ENCODE measurements at places on chromosomes 3 and 15. TPM values are rescaled to one million over a fixed set of nuclear protein-coding genes. Genes with fewer than 3 reads are reported as not detected.

DNA sequence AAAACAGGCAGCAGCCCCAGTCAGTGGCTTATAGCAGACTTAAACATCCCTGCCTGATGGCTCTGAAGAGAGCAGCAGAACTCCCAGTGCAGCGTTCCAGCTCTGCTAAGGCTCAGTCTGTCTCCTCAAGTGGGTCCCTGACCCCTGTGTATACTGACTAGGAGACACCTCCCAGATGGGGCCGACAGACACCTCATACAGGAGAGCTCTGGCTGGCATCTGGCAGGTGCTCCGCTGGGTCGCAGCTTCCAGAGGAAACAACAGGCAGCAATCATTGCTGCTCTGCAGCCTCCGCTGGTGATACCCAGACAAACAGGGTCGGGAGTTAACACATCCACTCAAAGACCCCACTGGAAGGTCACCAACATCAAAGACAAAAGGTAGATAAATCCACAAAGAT lies 93.5 kb downstream of the RFX7 start:
- no peak for DNase-seq

- no peak for DNase-seq
Measured at GRCh38 chr3:38017445-38018295, 11.8 kb downstream of the PLCD1 start.

DNA sequence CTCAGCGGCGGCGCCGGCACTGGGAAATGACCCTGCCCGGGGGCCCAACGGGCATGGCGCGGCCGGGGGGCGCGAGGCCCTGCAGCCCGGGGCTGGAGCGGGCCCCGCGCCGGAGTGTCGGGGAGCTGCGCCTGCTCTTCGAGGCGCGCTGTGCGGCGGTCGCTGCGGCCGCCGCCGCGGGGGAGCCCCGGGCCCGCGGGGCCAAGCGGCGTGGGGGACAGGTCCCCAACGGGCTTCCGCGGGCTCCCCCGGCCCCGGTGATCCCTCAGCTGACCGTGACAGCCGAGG lies 172 bp downstream of the ITPKA start:
- no peak for DNase-seq

FGF12 gene
- 176 TPM for total RNA-seq

DNA sequence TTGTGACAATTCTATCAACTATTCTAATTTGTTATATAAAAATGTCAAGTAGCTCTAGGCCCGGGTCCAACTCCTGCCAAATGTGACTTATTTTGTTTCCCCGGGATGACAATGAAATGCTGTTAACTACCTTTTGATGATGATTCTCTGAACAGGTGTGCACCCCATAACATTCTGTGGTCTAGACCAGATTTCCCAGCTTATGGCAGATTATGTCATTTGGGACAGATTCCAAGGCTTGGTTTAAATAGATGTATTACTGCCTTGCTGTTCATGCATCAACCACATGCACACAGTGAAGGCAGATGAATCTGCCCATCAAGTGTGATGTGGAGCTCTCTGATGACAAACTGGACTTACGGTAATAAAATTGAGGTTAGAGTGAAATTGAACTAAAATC lies 150.5 kb downstream of the MECOM start:
- DNase-seq: no peak

RBP2 gene
- total RNA-seq: not detected

NOX5 gene
- 0.17 TPM for total RNA-seq

GOLGA8H gene
- total RNA-seq: 0.66 TPM

DNA sequence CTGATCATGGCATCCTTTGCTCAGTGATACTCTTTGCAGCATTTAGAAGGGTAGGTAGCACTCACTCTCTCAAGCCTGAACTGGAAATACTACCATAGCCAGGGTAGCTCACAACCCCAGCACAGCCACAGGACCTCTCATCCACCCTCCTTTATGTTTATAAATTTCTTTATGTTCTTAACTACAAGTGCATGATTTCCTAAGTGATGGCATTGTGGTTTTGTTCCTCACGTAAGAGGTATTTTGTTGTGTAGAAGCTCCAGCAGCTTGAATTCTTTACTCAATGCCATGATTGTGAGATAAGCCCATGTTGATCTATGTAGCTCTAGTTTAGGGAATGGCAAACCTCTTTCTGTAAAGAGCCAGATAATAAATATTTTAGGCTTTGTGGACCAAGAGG lies 7.9 kb upstream of the RTP3 start:
- no peak for DNase-seq

GRCh38 chr3:128081226-128081625 lies 29.0 kb downstream of the SEC61A1 start:
- no peak for DNase-seq

- DNase-seq: no peak
Measured at GRCh38 chr15:90871716-90872485, 3.5 kb downstream of the FURIN start.

SAMD7 gene
- not detected for total RNA-seq

DNA sequence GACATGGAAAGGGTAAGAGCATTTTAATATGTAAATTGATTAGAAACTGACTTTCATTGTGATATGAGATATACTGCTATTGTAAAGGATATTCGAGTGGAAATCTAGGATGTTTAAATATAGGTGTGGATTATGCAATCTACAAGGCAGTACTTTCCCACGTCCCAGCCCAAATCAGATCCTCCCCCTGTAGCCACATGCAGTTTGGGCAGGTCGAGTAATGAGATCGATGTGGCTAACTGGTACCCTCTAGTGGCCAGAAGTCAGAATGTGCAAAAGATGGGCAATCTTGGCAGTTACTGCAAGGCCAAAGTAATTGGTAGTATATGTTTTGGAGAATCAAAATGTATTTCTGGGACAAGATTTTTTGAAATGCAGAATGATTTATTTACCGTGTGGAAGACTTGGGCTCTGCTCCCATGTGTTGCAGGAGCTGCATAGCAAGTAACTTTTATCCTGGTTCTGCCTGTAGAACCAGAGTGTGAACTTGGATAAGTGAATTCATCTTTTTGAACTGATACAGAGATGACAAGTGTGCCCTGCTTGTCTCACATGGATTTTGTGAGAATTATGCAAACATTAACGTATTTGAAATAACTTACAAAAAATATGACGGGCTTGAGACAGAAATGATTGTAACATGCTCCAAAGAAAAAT lies 94.5 kb upstream of the ADAMTSL3 start:
- peak; percentile 71 for DNase-seq

GRCh38 chr3:194941360-194941955 lies 255.8 kb downstream of the FAM43A start:
- DNase-seq: no peak

DNA sequence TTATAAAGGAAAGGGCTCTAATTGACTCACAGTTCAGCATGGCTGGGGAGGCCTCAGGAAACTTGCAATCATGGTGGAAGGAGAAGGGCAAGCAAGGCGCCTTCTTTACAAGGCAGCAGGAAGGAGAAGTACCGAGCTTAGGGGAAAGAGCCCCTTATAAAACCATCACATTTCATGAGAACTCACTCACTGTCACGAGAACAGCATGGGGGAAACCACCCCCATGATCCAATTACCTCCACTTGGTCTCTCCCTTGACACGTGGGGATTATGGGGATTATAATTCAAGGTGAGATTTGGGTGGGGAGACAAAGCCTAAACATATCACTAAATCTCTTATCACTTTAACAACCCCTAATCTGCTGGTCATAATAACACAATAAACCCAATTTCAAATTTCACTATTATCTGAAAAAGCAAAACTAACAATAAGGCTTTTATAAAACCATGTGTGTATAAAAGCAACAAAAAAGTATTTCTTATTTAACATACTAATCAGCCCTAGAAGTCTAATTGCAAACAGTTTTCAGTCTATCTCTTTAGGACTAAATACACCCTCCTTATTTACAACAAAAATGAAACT lies 43.2 kb downstream of the SCAPER start:
- DNase-seq: no peak

DNA sequence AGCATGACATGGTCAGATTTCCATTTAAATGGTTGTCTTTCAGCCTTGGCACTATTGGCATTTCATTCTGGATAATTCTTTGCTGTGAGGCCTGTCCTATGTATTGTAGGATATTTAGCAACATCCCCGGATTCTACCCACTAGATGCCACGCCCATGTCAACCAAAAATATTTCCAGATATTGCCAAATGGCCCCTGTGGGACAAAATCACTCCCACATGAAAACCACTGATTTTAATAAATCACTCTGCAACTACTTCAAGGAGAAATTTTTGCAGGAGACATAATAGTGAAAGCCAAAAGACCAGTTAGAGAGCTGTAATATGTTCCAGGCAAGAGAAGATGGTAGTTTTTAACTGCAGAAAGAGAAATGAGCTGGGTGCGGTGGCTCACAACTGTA lies 55.9 kb upstream of the RARB start:
- DNase-seq: no peak

DNA sequence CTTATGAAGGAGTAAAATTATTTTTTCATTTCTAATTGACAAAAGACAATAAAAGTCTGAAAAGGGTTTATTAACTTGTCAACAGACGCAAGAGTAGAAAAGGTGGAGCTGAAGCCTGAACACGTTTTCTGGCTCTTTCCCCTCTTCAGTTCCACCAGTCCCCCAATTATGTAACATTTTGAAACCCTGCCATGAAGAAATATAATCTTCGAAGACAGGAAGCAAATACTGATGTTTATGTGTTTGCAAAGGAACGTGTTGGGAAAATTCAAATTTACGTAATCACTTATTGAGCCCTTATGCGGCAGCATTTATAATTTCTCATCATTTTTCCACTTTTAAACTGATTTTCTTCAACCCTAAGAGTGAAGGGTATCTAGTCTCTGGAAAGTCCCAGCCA lies 767 bp downstream of the AP3S2 start:
- no peak for DNase-seq

TRIM71 gene
- 0.97 TPM for total RNA-seq

DNA sequence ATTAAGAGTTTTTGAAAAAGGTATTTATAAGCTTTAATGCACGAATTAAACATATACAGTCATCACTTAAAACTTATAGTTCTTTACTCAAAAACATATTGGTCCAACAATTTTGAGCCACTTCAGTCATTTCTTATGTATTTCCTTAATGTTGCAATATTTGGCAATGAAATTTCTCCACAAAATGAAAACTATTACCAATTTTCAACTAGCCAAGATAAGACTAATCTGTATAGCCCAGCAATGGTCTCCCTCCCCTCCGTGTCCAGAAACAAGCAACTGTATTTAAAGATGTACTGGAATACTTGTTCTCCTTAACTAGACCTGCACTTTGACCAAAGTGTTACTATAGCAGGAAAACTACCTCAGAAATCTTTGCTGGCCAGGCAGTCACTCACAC lies 9.2 kb downstream of the ARF4 start:
- DNase-seq: no peak

FMN1 gene
- total RNA-seq: 98.0 TPM

- no peak for DNase-seq
Measured at GRCh38 chr3:57911593-57911992, 96.6 kb upstream of the FLNB start.

- no peak for DNase-seq
Measured at GRCh38 chr15:88835119-88835518, 31.9 kb downstream of the ACAN start.

- DNase-seq: no peak
Measured at GRCh38 chr3:143951351-143951971, 20.2 kb upstream of the DIPK2A start.

RAB43 gene
- total RNA-seq: 10.5 TPM

C3orf22 gene
- total RNA-seq: not detected

GRCh38 chr15:98903377-98904018 lies 104.1 kb downstream of the PGPEP1L start:
- DNase-seq: no peak

- DNase-seq: no peak
Measured at GRCh38 chr15:65772930-65773329, 19.2 kb downstream of the DENND4A start.

DNA sequence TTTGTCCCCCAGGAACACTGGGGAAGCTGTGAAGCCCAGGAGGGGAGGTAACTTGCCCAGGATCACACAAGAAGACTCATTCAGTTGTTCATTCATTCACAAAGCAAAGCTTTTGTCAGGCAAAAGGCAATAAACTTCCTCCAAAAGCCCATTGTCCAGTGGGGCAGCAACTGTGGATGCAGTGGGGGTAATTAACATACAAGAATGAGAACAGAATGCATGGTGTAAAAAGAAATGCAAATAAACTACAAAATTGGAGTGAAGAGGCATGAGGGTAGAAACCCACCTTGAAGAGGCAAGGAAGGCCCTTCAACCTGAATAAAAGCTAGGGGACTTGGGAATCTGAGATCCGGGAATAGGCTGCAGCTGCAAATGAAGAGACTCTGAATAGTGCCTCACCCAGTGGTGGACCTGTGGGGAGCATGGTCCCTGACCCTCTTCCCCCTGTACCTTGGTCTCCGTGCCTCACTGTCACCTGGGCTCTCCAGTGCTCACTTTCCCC lies 363.6 kb downstream of the CLSTN2 start:
- DNase-seq: no peak

HMCES gene
- total RNA-seq: 35.7 TPM

SLC22A14 gene
- 4.8 TPM for total RNA-seq

HIGD2B gene
- not detected for total RNA-seq

DNA sequence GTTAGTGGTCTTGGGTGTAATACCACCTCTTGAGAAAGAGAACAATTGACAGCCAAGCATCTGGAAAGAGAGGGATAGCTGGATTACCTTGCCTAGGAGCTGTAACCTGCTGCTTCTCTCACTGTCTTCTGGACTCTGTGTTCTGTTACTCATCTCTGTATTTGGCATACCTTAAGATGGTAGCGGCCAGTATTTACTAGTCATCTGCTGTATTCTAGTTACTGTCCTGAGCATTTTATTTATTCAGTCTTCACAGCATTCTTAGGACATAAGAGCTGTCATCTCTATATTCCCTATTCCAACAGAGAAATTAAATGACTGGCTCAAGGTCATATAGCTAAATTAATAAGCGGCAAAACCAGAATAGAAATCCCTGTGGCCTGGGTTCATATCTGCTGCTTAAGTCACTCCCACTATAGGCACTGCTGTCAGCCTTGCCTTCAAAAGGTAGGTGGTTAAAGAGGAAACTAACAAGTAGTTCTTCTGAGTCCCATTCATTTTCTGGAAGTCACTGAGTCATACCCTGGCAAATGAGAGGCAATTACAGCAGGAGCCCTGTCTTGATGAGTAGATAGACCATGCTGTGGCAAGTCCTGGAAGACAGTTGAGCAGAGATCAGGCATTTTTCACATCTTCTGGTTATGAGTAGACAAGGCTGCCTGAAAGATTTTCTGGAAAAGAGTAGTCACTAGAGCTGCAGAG lies 68.2 kb downstream of the RAB7A start:
- DNase-seq: no peak

GRCh38 chr3:58563386-58564035 lies 13.7 kb downstream of the FAM107A start:
- DNase-seq: no peak

DPPA4 gene
- total RNA-seq: not detected

ALAS1 gene
- 62.3 TPM for total RNA-seq

DNA sequence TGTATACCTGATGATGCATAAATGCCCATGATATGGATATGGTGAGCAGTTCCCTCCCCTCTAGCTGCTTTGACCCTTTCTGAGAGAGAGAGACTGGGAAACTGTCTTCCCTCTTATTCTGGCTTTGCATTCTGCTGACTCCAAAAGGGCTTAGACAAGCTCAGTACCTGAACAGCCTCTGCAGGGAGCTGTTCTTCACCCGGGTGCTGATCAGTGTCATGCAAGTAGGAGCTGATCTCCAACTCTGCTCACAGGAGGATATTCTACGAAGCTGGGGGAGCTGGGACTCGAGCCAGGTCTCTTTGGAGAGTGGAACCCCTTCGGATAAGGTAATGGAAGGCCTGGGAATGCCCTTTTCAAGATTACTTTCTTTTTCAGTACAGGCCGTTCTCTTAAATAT lies 237.1 kb downstream of the RYR3 start:
- DNase-seq: no peak

ITIH1 gene
- not detected for total RNA-seq

GRCh38 chr3:97935842-97936241 lies 36.4 kb downstream of the RIOX2 start:
- no peak for DNase-seq

ATP8B4 gene
- total RNA-seq: 17.6 TPM

All from dorsolateral prefrontal cortex (tissue), 122 donors.